NCI-H1694 (cell line): ENCODE measurements at places on chromosomes 7 and 10.

DNA sequence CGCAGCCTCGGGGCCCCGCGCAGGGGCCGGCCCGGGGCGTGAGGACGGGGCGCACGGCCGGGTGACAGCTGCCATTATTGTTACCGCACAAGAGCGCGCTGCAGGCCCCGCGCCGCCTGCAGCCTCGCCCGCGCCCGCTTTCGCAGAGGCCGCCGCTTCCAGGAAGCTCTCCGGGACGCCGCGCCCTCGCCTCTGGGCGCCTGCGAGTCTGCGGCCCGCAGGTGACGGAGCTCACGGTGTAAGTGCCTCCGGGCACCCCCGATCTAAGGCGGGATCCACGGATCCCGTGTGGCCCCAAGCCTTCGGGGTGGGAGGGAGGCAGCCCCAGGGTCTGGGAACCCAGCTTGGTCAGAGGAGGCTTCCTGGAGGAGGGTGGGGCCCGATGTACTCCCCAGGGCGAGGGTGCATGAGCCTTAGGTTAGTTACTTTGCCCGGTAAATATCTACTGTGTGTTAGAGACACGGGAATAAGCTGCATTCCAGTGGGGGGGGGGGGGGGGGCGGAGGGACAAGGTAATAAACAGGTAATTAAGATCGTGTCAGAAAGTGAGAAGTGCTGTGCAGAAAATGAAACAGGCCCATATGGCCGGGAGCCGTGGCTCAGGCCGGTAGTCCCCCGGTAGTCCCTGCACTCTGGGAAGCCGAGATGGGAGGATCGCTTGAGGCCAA is 638 bp downstream of the IQCE start:
- no peak for DNase-seq

DNA sequence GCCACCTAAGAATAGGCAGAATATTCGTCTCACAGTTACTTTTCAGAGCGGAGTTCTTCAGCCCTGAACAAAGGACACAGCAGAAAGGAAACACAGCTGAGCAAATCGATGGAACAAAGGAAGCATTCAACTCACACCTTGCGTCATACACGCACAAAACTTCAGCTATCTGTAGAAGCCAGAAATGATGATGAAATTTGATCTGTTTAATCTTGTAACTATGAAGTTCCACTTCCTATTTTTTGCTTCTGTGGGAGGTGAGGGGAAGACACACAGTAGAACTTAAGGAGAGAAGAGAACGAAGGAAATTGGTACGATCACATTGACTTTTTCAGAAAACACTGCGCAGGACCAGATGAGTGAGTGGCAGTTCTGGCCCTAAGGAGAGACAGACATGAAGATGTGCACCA is 26.2 kb downstream of the FAM171A1 start:
- no peak for DNase-seq

DNA sequence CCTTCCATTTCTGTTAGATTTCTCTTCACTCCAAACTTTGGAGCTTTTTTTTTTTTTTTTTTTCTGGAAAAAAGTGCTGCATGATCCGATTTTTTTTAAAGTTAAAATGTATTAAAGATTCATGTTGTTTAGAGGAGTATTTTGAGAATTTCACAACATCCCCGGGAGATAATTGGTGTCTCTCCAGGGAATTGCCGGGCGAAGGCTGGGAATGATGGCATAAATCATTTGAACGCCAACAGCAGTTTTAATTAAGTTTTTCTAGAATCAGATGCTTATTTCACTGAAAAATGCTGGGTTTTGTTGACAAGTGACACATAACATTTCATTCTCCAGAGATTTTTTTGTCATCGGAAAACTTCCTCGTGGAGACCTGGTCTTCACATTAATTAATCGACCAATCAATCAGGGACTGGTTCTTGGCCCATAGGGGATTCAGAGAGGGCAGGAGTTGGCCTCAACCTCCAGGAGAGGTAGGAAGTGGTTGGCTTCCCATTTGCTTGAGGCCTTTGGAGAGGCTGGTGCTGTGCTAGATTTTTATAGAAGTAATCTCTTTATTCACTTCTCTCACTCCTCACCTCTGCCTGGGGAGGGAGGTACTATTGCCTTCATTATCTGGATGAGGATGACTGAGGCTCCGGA is 439.4 kb downstream of the TYW1 start:
- DNase-seq, result no peak

DNA sequence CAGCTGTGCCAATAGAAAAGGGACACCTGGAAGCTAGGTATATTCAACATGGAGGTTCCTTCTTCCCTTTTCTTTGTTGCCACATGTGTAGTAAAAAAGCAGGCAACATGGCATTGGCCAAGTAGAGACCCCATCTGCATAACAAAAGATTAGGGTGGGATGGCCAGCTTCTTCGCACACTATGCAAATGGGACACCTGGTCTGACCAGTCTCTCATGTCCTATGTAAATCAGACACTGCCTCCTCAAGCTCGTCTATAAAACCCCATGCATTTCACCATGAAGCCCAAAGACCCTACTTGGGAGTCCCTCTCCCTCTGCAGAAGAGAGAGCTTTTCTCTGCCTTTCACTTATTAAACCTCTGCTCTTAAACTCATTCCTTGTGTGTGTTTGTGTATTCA is 53.9 kb downstream of the MYL10 start:
- DNase-seq, result no peak

DNA sequence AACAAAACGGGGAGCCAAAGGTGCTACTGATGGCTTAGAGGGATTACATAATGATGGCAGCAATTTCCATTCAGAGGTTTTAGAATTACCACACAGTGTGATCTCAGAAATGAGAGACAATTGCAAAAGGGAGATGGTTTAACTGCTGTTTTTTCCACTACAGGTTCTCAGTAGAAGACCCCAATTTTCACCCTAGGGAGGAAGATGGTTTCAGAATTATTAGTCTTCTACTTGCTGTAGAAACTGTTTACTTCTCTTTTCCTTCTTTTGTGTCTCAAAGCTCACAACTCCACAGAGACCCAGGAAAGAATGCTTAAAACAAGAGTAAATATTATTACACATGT is 226.5 kb downstream of the INHBA start:
- DNase-seq, result no peak

- no peak for DNase-seq
Measured at GRCh38 chr7:111226800-111227199, 135.9 kb downstream of the LRRN3 start.
